ENCODE measurements at places on chromosomes 7 and 10. TPM values are rescaled to one million over a fixed set of nuclear protein-coding genes. Genes with fewer than 3 reads are reported as not detected.

The ARHGEF5 gene
- total RNA-seq: 5.0 TPM

DNA sequence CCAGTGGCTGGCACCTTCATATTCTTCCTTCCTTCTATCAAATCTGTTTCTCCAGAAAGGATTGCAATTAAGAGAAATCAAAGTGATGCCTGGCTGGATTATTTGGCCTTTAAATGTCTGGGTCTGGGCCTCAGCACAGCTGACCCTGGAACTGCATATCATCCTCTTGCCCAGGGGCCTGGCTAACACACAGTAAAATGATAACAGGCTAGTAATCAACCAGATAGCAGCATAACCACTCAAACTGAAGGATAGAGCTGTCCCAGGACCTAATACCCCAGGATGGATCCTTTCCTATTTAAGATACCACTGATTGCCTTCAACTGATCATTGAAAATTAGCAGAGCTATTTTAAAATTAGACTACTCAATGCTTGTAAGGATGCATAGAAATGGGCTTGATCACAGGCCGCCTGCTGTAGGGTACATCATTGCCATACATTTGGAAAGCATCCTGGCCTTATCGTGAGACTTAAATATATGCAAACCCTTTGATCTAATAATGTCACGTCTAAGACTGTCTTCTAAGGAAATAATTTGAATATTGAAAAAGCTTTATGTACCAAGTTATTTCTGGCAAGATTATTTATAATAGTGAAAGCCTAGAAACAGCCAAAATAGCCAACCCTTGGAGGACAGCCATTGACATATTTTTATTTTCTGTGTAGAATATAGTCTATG lies 144.0 kb upstream of the CHST15 start:
- H3K36me3 ChIP-seq: no peaks in the 10 kb centered on the region
- no peaks in the 10 kb centered on the region for H3K4me1 ChIP-seq
- H3K4me3 ChIP-seq: no peak overlapping the region
- DNase-seq: no peak
- H3K27me3 ChIP-seq: no peaks in the 10 kb centered on the region
- H3K27ac ChIP-seq: no peak overlapping the region

DNA sequence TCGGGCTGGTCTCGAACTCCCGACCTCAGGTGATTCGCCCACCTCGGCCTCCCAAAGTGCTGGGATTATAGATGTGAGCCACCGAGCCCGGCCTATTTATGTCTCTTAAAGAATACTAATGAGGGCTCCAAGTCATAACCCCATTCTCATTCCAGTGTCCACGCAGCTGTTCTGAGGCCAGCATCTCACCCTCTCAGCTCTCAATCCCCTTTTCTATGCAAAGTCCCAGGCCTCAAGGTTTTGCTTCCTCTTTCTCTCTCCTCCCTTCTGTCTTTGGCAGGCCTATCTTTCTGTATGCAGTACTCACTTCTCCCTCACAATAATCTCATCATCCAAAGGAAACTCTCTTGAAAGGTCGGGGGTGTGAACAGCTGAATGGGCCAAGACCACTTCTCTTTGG lies 28.0 kb upstream of the VSIR start:
- no peaks in the 10 kb centered on the region for H3K36me3 ChIP-seq
- H3K27ac ChIP-seq: no peak overlapping the region
- no peak overlapping the region for H3K4me3 ChIP-seq
- H3K27me3 ChIP-seq: no peaks in the 10 kb centered on the region
- DNase-seq: no peak

GRCh38 chr7:81111781-81112540 lies 193.1 kb upstream of the SEMA3C start:
- no peaks in the 10 kb centered on the region for H3K27me3 ChIP-seq
- no peak for DNase-seq
- no peak overlapping the region for H3K27ac ChIP-seq
- no peaks in the 10 kb centered on the region for H3K36me3 ChIP-seq
- H3K4me3 ChIP-seq: no peak overlapping the region

The FFAR4 gene
- 0.31 TPM for total RNA-seq

Data from right atrium auricular region (tissue), 2 donors.